ENCODE measurements at places on chromosomes 13 and 19. TPM values are rescaled to one million over a fixed set of nuclear protein-coding genes. Genes with fewer than 3 reads are reported as not detected.

GRCh38 chr13:66940113-66940512 is 290.0 kb downstream of the PCDH9 start:
- no peaks in the 10 kb centered on the region for H3K27me3 ChIP-seq
- no peak overlapping the region for H3K4me3 ChIP-seq
- no peak for DNase-seq
- H3K27ac ChIP-seq: no peak overlapping the region
- H3K36me3 ChIP-seq: no peaks in the 10 kb centered on the region

- no peaks in the 10 kb centered on the region for H3K36me3 ChIP-seq
- H3K27me3 ChIP-seq: no peaks in the 10 kb centered on the region
- no peak overlapping the region for H3K27ac ChIP-seq
- peaks cover 17% of the 10 kb centered on the region for H3K4me1 ChIP-seq
These were observed 75.3 kb upstream of the SERP2 start for GRCh38 chr13:44298314-44298713.

- H3K27ac ChIP-seq: no peak overlapping the region
- H3K4me1 ChIP-seq: peaks cover 8% of the 10 kb centered on the region
- H3K36me3 ChIP-seq: no peaks in the 10 kb centered on the region
- no peak for DNase-seq
- H3K27me3 ChIP-seq: no peaks in the 10 kb centered on the region
- no peak overlapping the region for H3K4me3 ChIP-seq
These were observed 5.6 kb upstream of the CCDC70 start for GRCh38 chr13:51856027-51856736.

GRCh38 chr19:41577833-41578232 is 1.9 kb downstream of the CEACAM21 start:
- H3K4me3 ChIP-seq: no peak overlapping the region
- H3K36me3 ChIP-seq: no peaks in the 10 kb centered on the region
- H3K27ac ChIP-seq: no peak overlapping the region
- no peaks in the 10 kb centered on the region for H3K4me1 ChIP-seq

- H3K27me3 ChIP-seq: no peaks in the 10 kb centered on the region
- H3K4me1 ChIP-seq: peaks cover 64% of the 10 kb centered on the region
- DNase-seq: no peak
These were observed 1.5 kb upstream of the NRTN start for GRCh38 chr19:5803441-5803751.

- no peak overlapping the region for H3K27ac ChIP-seq
- H3K27me3 ChIP-seq: no peaks in the 10 kb centered on the region
These were observed 1070.6 kb downstream of the PCDH9 start for GRCh38 chr13:66159511-66159910.

GRCh38 chr19:44698492-44699201 is at the start of gene CEACAM16:
TSS of gene CEACAM16 (plus strand) at chr19:44699151. CDS start at chr19:44701457, 2,306 bp downstream.
- peak within 1 kb of the TSS; percentile 84 for H3K27ac ChIP-seq
- no peaks in the 10 kb centered on the region for H3K36me3 ChIP-seq
- no peak within 1 kb of the TSS for H3K4me3 ChIP-seq
- H3K4me1 ChIP-seq: peaks cover 52% of the 10 kb centered on the region

DNA sequence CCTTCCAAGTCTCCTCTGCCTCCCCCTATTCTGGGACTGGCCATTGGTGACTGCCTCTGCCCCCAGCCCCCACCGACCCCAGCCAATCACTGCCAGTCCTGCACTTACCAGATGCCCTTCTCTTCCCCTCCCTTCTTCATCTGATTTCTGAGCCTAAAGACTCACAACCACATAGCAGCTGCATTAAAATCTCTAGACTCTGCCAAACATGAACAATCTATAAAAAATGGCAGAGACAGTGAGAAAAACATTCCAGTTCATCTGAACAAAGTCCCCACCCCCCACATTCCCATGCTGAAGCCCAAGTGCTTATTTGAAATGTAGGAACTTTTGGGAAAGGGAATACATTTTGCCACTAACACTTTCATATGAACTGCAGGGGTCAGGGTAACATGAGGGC is 60.8 kb downstream of the KCTD12 start:
- H3K36me3 ChIP-seq: no peaks in the 10 kb centered on the region
- no peak overlapping the region for H3K27ac ChIP-seq
- no peaks in the 10 kb centered on the region for H3K27me3 ChIP-seq
- H3K4me3 ChIP-seq: no peak overlapping the region

GRCh38 chr19:40411125-40411842 is 1.9 kb downstream of the PRX start:
- H3K4me3 ChIP-seq: no peak overlapping the region
- no peak for DNase-seq
- H3K36me3 ChIP-seq: no peaks in the 10 kb centered on the region
- no peaks in the 10 kb centered on the region for H3K4me1 ChIP-seq

- no peaks in the 10 kb centered on the region for H3K27me3 ChIP-seq
- H3K4me1 ChIP-seq: no peaks in the 10 kb centered on the region
- H3K36me3 ChIP-seq: no peaks in the 10 kb centered on the region
- H3K27ac ChIP-seq: no peak overlapping the region
- DNase-seq: no peak
- no peak overlapping the region for H3K4me3 ChIP-seq
These were observed 3.2 kb downstream of the SERPINE3 start for GRCh38 chr13:51342706-51343105.

DNA sequence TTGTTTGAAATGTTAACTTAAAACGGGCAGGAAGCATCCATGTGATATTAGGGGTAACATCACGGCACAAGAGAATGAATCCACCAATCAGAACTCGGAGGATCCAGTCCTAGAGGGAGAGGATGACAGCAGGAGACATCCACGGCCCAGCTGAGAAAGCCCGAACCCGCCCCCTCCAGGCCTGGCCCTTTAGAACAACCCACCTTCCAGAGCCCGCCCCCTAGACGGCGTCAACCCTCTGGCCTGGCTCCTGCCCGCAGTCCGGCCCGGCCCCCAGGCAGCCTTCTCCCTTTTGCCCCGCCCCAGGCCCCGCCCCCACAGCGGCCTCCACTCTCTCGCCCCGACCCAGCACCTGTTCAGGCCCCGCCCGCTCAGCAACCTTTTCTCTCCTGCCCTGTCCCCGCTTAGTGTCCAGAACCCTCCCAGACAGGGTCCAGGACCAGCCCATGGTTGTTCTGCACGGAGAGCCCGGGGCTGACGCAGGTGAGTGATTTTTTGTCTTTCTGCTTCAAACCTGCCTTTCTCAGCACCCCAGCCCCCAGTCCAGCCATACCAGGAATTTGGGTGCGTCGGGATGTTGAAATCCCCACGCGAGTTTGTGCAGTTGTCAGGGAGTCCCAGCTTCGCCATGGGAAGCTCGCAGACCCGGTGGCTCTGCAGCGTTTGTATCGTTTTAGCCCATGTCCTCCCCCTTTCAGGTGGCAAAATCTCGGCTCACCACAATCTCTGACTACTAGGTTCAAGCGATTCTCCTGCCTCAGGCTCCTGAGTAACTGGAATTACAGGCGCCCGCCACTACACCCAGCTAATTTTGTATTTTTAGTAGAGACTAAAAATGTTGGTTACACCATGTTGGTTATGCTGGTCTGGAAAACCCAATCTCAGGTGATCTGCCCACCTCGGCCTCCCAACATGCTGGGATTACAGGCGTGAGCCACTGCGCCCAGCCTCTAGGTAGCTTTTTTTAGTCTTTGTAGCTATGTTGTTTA is 16.1 kb downstream of the ZNF816 start:
- H3K4me3 ChIP-seq: no peak overlapping the region
- no peaks in the 10 kb centered on the region for H3K27me3 ChIP-seq
- peaks cover 27% of the 10 kb centered on the region for H3K4me1 ChIP-seq
- H3K36me3 ChIP-seq: peaks cover 14% of the 10 kb centered on the region
- H3K27ac ChIP-seq: peak overlapping the region; percentile 89

- DNase-seq: no peak
- no peak within 1 kb of the TSS for H3K27ac ChIP-seq
- H3K4me3 ChIP-seq: peak within 1 kb of the TSS; percentile 36
- no peaks in the 10 kb centered on the region for H3K27me3 ChIP-seq
- no peaks in the 10 kb centered on the region for H3K36me3 ChIP-seq
These were observed at the start of gene ERFL for GRCh38 chr19:41928221-41928683. TSS of gene ERFL (minus strand) at chr19:41928449. CDS start at chr19:41912919, 15,530 bp downstream.

GRCh38 chr13:99844421-99844820 is 127.1 kb downstream of the ZIC5 start:
- H3K27ac ChIP-seq: no peak overlapping the region
- no peaks in the 10 kb centered on the region for H3K4me1 ChIP-seq
- DNase-seq: no peak
- H3K4me3 ChIP-seq: no peak overlapping the region

DNA sequence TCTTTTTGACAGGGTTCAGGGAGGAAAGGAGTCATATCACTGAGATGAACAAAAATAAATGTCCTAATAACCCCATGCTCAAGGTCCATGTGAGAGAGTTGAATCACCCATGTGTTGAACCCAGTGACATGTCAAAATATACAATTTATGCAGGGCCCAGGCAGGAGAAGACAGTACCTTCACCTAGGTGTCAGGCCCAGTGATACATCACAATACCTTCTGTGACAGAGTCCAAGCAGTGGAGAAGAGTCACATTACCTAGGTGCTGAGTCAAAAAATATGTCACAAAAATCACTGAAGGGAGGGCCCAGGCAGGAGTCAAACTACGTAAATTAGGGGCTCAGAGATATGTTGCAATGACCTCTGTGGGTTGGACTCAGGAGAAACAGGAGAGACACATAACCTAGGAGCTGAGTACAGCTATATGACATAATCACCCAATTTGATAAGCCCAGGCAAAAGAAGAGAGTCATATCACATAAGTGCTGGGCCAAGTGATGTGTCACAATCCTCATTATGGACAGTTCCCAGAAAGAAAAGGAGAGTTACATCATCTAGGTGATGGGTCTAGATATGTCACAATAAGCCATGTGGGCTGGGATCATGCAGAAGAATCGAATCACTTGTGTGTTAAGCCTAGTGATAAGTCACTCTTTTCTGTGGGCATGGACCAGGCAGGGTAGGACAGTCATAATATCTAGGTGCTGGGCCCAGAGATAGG is 13.8 kb upstream of the ZNF724 start:
- H3K4me3 ChIP-seq: no peak overlapping the region
- H3K4me1 ChIP-seq: no peaks in the 10 kb centered on the region
- DNase-seq: no peak
- H3K27me3 ChIP-seq: no peaks in the 10 kb centered on the region
- no peaks in the 10 kb centered on the region for H3K36me3 ChIP-seq
- H3K27ac ChIP-seq: no peak overlapping the region

DNA sequence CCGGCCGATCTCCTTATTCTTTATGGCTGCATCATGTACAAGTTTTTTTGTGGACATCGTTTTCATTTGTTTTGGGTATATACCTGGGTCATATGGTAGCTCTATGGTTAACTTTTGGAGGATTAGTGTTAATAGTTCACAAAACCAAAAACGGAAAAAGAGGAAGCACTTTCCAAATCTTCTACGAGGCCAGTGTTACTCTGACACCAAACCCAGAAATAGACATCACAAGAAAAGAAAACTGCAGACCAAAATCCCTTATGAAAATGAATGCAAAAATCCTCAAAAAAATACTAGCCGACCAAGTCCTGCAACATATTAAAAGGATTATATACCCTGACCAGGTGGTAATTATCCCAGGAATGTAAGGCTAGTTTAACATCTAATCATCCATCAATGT is 29.8 kb downstream of the ADGRE2 start:
- H3K4me1 ChIP-seq: no peaks in the 10 kb centered on the region
- H3K4me3 ChIP-seq: no peak overlapping the region
- no peak for DNase-seq
- H3K27ac ChIP-seq: no peak overlapping the region
- no peaks in the 10 kb centered on the region for H3K27me3 ChIP-seq
- H3K36me3 ChIP-seq: no peaks in the 10 kb centered on the region

DNA sequence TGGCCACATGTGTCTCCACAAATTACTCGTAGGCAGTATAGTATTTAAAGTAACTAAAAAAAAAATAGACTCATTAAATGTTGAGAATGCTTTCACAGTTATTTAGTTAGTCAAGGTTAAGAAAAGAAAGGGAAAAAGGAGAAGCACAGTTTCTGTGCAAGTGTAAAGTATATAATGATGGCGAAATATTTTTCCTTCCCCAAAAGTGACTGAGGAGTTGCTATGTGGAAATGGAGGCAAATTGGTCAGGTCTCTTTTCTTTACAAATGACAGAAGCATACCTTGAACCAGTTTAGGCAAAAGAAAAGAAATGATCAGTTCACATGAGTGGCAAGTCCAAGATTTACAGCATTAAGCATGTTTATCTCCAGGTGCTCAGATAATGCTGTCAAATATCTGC is 18.0 kb downstream of the CSNK1A1L start:
- no peak overlapping the region for H3K27ac ChIP-seq
- H3K4me1 ChIP-seq: no peaks in the 10 kb centered on the region
- H3K27me3 ChIP-seq: no peaks in the 10 kb centered on the region

- H3K27ac ChIP-seq: peak overlapping the region; percentile 63
- peak; percentile 80 for DNase-seq
- no peaks in the 10 kb centered on the region for H3K36me3 ChIP-seq
- peaks cover 33% of the 10 kb centered on the region for H3K4me1 ChIP-seq
- no peak overlapping the region for H3K4me3 ChIP-seq
- H3K27me3 ChIP-seq: no peaks in the 10 kb centered on the region
These were observed 12.9 kb downstream of the COL4A2 start for GRCh38 chr13:110319774-110320509.

DNA sequence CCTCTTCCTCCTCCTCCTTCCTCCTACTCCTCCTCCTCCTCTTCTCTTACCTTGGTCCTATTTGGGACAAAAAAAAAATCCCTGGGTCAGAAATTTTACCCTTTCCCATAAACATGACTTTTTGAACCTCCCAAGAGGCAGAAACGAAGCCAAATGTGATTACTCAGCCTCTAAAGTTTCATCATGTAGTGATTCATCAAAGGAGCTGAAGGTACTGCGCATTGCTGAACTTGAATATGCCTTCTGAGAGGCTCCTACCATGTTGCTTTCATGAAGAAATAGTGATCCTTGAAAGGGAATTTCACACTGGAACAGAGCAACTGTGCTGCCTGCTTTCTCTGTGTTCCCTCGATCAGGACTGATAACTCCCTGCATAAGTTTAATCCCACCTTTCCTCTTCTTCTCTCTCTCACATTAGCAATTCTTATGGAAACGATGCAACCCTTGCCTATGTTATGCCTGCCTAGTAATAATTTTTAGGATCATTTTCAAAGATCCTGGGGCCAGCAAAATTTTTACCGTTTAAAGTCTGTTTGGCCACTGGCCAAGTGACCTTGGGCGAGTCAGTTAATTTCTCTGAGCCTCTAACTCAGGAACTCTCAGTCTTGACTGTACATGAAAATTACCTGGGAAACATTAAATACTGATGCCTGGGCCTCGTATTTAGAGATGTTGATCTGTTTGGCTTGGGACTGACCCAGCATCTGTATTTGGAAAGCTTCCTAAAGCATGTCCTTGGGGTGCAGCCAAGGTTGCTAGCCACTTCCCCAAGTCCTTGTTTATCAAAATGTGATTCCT is 149.5 kb downstream of the DCT start:
- H3K4me1 ChIP-seq: peaks cover 11% of the 10 kb centered on the region
- DNase-seq: peak; percentile 10
- no peaks in the 10 kb centered on the region for H3K36me3 ChIP-seq
- H3K4me3 ChIP-seq: no peak overlapping the region
- H3K27me3 ChIP-seq: no peaks in the 10 kb centered on the region

DNA sequence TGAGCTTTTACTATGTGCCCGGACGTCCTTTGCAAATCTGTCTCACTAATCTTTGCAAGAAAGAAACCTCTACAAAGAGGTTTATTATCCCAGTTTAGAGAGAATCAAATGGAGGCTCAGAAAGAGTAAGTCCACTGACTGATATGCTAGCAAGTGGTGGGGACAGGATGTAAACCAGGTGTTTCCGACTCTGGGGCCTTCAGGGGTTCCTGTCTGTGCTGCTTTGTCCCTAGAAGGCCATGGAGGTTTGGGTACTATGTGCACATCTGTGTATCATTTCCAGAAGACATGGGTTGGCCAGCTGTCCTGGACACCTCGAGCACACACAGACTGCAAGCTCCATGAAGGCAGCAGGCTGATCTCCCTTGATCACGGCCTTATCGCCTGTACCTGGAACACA is 1.2 kb upstream of the KPTN start:
- no peak overlapping the region for H3K4me3 ChIP-seq
- H3K36me3 ChIP-seq: peaks cover 6% of the 10 kb centered on the region
- peak overlapping the region; percentile 92 for H3K27ac ChIP-seq
- H3K4me1 ChIP-seq: peaks cover 20% of the 10 kb centered on the region

MYDGF gene
- total RNA-seq: 42.5 TPM

SIGLEC12 gene
- not detected for total RNA-seq

KLHL1 gene
- total RNA-seq: 0.26 TPM

NOVA2 gene
- 1.6 TPM for total RNA-seq
